Esophagus (tissue), 2 donors: ENCODE measurements at places on chromosomes 12 and 14. TPM values are rescaled to one million over a fixed set of nuclear protein-coding genes. Genes with fewer than 3 reads are reported as not detected.

The LPAR5 gene
- 11.6 TPM for polyA plus RNA-seq

The RNASE8 gene
- polyA plus RNA-seq, result not detected

The PNP gene
- polyA plus RNA-seq, result 40.6 TPM

The BRMS1L gene
- 5.7 TPM for polyA plus RNA-seq
